ENCODE measurements at places on chromosomes 11 and 22.

GRCh38 chr11:99683933-99684332 lies 663.2 kb downstream of the CNTN5 start:
- DNase-seq = no peak

GRCh38 chr11:100705447-100705846 lies 18.4 kb downstream of the ARHGAP42 start:
- no peak for DNase-seq

- no peak for DNase-seq
Measured at GRCh38 chr11:100581318-100581717, 105.8 kb upstream of the ARHGAP42 start.

- no peak for DNase-seq
Measured at GRCh38 chr11:109347304-109347703, 74.7 kb upstream of the C11orf87 start.

DNA sequence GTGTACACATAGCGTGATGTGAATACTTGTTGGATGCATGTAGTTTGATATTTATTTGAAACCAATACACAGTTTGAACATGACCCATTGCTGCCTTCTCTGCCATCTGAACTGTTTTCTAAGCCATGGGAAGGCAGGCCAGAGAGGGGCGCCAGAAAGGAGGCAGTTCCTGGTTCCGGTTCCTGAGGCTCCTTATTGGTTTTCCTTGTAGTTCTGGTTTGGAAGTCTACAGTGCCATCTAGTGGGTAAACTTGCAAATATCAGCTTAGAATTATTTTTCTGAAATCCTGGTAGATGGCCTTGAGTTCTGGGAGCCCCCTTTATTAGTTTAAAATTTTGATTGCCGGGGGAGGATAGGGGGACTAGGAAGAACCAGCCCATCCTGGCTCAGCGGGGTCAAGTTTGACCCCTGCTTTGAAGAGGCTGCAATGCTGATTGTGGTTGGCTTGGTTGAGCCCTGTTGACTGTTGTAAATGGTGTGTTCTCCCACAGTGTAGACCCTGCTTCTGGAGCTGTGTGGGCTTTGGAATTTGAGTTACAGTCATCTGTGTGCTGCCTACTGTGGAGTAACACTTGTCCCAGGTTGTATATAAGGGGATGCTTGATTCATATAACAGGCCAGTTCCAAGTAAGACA lies 48.4 kb downstream of the GRAMD1B start:
- DNase-seq = no peak

- DNase-seq = no peak
Measured at GRCh38 chr11:34986883-34987520, 70.6 kb downstream of the PDHX start.
